Fibroblast of the conjunctiva (primary cell): ENCODE measurements at places on chromosomes 16 and 17.
A peak's percentile ranks its signal among the peaks of the same experiment; 100 is the strongest.

DNA sequence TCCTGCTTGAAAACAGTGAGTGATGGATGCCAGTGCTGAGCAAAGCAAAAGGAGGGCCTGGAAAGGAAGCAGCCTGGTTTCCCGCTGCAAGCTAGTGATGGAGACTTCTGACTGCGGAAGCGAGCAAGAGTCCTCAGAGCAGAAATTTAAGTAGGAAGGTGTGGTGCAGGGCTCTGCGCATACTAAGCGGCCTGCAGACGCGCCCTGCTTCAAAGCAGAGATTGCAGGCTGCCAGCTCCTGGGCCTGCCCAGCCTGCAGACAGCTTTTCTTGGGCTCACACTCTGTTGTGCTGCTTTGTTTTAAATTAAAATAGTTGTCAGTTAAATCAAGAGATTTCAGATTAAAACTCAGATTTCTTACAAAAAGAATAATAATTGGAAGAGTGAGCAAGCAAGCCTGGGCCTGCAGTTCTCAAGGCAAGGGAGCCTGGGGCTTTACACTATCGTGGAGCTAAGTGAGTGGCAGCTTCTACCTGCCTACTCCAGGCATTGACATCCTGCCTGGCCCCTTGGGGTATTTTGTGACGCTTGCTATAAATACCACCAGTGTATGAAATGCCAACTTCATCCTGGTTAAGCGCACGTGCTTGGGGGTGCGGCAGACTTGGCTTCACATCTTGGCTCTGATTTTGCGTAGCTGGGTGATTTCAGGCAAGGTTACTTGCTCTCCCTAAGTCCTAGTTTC, 237.3 kb downstream of the XYLT1 start:
- no peak for DNase-seq

- DNase-seq, result no peak
Observed at GRCh38 chr17:29243792-29244191, 2.9 kb upstream of the CRYBA1 start.

- no peak for DNase-seq
Observed at GRCh38 chr17:79970576-79971068, 65.0 kb downstream of the TBC1D16 start.

- no peak for DNase-seq
Observed at GRCh38 chr17:33396818-33397217, 103.7 kb upstream of the ASIC2 start.

- no peak for DNase-seq
Observed at GRCh38 chr16:83630979-83631378, 176.8 kb upstream of the HSBP1 start.

GRCh38 chr17:4718276-4718675, 7.8 kb downstream of the ARRB2 start:
- DNase-seq, result no peak

GRCh38 chr16:89602273-89602951, 11.0 kb upstream of the DPEP1 start:
- peak; percentile 27 for DNase-seq

DNA sequence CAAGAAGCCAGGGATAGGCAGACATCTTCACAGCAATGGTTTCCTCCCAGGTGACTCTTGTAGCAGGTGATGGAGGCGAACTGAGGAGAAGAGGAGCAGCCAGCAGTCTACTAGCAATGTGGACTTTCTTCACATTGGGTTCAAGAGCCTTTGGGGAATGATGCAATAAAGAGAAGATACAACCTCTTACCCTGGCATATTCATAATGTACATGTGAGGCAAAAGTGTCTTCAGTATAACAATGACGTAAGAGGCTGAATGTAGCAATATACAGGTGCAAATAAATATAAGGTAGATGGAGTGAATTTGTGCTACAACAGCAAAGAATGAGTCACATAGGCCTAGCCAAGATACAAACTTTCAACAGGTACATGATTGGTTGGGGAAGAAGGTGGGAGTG, 70.9 kb upstream of the SOX9 start:
- DNase-seq, result no peak

GRCh38 chr17:31835984-31836383, 23.1 kb downstream of the COPRS start:
- DNase-seq, result no peak

- no peak for DNase-seq
Observed at GRCh38 chr17:67035131-67036083, 8.9 kb upstream of the CACNG1 start.

- no peak for DNase-seq
Observed at GRCh38 chr17:28871056-28871579, 16.3 kb downstream of the ERAL1 start.

DNA sequence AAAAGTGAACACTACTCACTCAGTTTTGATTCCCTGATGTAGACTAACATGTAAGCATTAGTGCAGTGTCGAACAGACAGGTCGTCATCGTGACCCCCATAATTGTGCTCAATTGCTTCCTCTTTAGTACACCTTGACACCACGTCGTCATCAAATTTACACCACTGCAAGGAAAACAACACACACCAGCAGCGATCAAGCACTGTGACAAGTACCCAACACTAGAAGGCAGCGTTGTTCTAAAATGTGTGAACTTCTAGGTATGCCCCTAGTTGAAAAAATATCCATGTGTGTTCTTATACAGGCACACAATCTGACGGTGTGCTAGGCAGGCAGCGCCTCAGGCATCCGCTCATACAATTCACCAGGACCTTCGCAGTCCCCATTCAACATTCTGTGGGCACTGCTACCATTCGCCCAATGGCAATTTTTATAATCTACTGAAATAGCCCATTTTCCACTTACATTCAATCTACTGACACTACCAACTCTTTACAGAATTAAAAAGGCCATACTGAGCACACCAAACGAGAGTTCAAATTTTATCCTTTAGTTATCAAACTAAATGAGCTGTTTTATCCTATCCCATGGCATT, 23.1 kb downstream of the LITAFD start:
- peak; percentile 29 for DNase-seq

DNA sequence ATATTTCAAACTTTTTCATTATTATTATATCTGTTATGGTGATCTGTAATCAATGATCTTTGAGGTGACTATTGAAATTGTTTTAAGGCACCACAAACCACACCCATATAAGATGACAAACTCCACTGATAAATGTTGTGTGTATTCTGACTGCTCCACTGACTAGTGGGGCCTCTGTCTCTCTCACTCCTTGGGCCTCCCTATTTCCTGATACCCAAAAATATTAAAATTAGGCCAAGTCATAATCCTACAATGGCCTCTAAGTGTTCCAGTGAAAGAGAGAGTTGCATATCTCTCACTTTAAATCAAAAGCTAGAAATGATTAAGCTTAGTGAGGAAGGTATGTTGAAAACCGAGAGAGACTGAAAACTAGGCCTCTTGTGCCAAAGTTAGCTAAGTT, 23.4 kb downstream of the CYLD start:
- DNase-seq, result no peak

GRCh38 chr17:51120739-51121619, at the start of gene SPAG9:
Gene SPAG9 (minus strand): TSS chr17:51120868. CDS start chr17:51120656, 212 bp downstream.
- peak; percentile 95 for DNase-seq

- no peak for DNase-seq
Observed at GRCh38 chr17:50394711-50395110, 2.6 kb downstream of the LRRC59 start.

DNA sequence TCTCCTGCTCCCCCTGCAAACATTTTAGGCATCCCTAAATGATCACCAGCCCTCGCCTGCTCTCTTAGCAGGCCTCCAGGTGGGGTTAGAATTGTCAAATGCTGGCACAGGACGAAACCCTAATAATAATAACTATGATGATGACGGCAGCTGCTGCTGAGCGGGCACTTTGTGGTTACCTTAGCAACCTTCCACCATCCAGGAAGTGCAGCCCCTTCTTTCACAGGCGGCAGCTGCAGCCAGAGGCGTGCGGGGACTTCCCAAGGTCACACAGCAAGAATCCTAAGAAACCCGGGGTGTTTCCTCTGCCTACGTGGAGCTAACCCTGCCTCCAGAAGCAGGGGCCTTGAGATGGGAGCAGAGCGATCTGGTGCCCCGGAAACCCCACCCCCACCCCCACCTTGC, 22.4 kb upstream of the EIF1 start:
- DNase-seq, result peak; percentile 8

GRCh38 chr16:70152578-70153302, 20.8 kb upstream of the CLEC18C start:
- no peak for DNase-seq

DNA sequence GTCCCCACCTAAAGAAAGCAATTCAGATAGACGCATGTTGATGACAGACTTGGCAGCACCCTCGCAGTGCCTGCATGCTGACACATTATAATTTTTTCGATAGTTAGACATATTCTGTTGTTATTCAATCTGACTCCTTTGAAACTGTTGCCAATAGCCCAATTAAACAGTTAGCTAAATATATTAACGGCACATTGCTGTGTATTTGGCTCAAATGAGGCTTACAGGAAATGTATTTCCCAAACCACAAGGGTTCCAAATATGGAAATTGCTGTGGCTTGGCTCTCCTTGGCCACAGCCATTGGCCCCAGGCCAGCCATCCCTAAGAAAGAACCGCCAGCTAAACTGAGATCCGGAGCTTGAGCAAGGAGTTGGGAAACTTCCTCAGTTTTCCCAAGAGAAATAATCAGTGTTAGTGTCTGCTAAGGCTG, 31.1 kb downstream of the C16orf82 start:
- peak; percentile 42 for DNase-seq

DNA sequence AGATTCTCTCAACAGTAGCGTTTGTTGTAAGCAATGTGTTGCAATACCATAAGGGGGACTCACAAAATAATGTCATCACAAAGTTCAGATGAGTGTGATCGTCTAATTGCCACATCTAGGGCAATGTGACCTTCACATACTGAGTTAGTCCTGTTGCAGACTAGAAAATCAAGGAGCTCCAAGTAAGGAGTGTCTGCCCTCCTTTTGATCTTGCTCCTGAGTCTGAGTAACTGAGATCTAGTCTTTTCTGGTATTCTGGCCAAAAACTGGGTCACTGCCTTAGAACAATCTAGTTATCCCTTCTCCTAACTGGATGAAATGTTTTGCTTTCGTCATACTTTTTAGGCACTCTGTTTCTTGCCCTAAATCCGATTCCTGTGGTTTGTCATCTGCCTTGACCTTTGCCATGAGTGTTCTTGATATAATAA, 712.1 kb downstream of the CDH11 start:
- DNase-seq, result no peak

GRCh38 chr17:82952019-82952418, 112.2 kb upstream of the ZNF750 start:
- no peak for DNase-seq

GRCh38 chr16:80260906-80261311, 279.9 kb upstream of the DYNLRB2 start:
- no peak for DNase-seq

DNA sequence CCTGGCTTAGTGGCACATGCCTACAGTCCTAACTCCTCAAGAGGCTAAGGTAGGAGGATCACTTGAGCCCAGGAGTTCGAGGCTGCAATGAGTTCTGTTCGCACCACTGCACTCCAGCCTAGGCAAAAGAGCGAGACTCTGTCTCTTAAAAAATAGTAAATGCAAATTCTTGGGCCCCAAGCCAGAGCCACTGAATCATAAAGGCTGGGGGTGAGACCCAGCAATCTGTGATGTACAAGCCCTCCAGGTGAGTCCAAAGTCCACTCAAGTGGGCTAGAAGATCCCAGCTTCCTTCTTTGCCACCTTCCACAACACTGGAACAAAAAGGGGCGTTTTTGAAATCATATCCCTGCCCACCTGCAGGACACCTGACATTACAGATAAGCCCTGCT, 16.9 kb downstream of the TRIM25 start:
- no peak for DNase-seq

DNA sequence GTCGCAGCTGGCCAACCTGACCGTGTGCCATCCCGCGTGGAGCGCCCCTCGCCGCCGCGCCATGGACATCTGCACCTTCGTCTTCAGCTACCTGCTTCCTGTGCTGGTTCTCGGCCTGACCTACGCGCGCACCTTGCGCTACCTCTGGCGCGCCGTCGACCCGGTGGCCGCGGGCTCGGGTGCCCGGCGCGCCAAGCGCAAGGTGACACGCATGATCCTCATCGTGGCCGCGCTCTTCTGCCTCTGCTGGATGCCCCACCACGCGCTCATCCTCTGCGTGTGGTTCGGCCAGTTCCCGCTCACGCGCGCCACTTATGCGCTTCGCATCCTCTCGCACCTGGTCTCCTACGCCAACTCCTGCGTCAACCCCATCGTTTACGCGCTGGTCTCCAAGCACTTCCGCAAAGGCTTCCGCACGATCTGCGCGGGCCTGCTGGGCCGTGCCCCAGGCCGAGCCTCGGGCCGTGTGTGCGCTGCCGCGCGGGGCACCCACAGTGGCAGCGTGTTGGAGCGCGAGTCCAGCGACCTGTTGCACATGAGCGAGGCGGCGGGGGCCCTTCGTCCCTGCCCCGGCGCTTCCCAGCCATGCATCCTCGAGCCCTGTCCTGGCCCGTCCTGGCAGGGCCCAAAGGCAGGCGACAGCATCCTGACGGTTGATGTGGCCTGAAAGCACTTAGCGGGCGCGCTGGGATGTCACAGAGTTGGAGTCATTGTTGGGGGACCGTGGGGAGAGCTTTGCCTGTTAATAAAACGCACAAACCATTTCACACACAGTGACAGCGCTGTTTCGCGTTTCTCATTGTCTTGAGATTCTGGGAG, 2.0 kb upstream of the ZACN start:
- DNase-seq, result no peak

DNA sequence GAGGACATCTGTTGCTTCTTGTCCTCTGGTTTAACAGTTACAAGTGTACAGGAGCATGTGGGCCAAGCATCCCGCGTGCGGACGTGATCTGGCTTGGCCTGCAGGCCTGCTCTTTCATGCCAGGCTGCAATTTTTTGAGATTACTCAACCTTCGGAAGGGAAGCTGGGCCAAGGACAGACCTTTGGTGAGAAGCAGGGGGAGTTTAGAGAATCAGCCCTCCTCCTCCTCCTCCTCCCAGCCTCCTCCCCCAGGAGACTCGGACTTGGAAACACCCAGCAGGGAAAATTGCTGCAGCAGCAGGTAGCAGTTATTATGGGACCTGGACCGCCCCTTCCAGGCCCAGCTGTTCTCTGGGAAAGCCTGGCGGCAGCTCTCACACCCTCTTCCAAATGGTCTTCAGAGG, 5.1 kb upstream of the KLHL36 start:
- peak; percentile 81 for DNase-seq

- no peak for DNase-seq
Observed at GRCh38 chr16:50244140-50244503, 22.2 kb upstream of the ADCY7 start.

DNA sequence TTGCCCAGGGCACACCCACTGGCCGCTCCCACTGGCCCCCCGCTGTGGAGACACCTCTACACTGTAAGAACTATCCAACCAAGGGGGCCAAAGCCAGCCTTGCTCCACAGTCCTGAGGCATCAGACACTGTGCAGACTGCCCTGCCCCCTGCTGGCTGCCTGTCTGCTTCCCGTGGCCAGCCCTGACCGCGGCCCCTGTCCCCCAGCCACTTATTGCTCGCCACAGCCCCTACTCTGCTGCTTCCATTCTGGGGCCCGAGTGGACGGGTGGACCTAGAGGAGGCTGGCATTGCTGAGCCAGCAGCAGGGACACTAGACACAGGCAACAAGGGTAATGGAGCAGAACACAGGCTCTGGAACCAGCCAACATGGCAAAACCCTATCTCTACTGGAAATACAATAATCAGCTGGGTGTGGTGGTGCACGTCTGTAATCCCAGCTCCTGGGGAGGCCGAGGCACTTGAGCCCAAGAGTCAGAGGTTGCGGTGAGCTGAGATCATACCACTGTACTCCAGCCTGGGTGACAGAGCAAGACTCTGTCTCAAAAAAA, 19.7 kb upstream of the LRRC37A3 start:
- no peak for DNase-seq
